ENCODE measurements at places on chromosomes 7 and 10. TPM values are rescaled to one million over a fixed set of nuclear protein-coding genes. Genes with fewer than 3 reads are reported as not detected.

The SPAM1 gene
- total RNA-seq, result not detected

DNA sequence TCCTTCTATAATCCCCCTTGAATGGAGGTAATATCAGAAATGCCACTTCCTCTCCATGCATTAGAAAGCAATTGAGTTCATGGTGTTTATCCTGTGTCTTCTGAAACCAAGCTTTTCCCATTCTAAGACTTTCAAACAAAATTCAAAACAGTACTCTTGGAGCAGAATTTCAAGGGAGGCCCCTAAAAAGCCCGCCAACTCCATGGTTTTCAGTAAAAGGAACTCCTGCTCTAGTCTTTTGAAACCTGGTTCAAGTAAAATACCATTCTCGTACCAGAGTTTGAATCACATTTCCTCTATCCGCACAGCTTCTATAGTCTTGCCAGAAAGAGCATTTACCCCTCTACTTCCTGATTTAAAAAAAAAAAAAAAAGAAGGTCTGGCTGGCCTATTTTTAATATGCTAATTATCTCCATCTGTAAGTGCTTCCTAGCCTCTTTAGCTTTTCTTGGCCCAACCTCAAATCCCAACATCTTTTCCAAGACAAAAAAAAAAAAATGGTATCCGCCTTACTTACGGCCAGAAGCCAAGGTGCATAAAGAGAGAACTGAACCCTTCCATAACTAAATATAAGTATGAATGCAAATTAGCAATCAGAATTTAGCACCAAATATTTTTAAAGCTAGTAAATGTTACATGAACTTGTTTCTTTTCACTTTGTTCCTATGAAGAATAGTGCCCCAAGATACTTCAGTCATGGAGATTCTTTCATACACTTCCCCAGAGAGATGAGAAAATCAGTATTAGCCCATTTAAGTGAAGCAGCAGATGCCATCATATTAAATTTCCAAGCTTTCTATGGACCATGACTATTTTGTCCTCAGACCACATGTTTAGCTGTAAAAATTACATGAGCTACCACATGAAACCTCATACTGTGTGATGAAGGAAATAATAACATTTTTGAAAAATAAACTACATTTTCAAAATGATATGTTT lies 199.9 kb upstream of the FAM3C start:
- no peak for DNase-seq

DNA sequence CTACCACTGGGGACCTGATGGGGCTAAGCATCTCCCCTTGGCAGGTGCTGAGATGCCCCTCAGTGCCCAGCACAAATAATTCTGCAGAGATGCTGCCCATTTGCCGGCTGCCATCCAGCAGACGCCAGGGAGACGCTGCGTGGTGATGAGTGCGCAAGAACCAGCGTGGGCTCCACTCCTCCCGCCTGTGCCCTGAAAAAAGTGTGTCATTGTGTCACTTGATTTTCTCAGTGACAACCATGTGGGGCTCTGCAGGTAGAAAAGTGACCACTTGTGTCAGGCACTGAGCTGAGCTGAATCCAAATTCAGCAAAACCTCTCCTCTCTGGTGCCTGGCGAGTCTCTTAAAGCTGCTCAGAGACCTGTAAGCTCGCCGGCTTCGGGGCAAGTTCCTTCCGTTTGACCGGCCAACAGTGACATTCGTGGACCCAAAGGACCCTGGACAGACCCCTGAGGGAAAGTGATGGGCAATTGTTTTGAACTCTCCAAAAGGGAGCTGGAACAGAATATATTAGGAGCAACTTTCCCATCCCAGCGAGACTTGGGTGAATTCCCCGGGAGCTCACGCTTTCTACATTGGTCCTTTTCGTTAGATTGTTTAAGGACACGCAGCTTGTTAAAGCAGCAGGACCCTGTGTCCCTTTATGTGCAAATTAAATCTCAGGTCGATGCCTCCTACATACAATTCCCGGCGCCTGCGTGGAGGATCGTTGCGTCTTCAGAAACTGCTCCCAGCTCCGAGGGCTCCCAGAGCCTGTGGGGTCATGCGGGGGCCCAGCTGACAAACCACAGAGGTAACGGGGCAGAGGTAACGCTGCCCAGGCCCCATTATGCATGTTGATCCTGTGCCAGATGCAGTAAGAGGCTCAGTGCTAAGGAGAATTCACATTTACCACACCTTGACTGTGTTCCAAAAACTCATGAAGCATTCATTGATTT lies 332.7 kb downstream of the ADARB2 start:
- no peak for DNase-seq

GRCh38 chr10:3473271-3473670 lies 300.7 kb upstream of the PITRM1 start:
- DNase-seq, result no peak

GRCh38 chr7:8121243-8121642 lies 140.7 kb downstream of the ICA1 start:
- DNase-seq, result no peak

DNA sequence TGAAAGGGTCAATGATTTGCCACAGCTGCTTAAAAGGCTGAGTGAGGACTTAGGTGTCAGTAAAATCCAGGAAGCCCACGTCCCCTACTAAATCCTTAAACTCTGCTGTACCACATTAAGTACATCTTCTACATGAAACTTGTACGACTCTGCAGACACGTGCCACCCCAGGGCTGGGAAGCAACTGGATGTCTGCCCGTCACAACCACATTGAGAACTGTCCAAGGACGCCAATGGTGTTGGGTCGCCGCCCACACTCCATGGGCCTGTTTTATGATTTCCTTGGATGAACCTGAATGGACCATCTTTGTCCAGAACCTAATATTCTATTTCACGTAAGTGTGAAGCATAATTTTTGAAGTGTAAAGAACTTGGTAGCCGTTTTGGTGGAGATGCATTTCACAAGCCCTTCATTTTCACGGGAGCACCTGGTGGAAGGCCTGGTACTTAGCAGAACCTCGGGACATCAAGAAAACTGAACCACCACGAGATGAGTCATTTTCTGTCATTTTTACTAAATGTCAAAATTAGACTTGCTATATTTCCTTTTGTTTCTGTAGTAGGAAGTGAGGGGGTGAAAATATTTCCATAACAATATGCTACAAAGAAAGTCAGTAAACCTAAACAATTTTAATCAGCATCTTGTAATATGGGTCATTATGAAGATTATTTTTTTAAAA lies 134.9 kb downstream of the SFMBT2 start:
- DNase-seq, result no peak

DNA sequence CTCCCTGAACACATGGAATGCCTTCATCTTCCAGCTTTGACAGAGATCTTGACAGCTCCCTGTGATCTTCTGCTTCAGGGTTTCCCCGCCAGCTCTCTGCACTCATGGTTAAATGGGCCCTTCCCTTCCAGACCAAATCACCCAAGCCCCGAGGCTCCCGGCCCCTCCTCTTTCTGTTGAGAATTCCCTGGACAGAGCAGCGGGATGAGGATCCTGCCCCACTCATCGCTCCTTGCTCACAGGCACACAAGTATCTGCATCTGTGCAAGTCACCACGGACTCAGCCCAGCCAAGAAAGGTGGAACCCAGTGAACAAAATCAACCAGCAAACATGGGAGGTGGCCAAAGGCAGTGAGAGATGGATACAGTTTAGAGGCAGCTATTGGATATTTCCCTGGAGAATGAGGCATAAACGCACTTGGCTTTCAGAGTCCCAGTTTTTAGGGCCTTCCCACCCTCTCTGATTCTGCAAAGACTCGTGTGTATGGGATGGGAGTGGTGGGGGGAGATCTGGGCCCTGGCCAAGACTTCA lies 37.7 kb upstream of the CXCL12 start:
- no peak for DNase-seq

DNA sequence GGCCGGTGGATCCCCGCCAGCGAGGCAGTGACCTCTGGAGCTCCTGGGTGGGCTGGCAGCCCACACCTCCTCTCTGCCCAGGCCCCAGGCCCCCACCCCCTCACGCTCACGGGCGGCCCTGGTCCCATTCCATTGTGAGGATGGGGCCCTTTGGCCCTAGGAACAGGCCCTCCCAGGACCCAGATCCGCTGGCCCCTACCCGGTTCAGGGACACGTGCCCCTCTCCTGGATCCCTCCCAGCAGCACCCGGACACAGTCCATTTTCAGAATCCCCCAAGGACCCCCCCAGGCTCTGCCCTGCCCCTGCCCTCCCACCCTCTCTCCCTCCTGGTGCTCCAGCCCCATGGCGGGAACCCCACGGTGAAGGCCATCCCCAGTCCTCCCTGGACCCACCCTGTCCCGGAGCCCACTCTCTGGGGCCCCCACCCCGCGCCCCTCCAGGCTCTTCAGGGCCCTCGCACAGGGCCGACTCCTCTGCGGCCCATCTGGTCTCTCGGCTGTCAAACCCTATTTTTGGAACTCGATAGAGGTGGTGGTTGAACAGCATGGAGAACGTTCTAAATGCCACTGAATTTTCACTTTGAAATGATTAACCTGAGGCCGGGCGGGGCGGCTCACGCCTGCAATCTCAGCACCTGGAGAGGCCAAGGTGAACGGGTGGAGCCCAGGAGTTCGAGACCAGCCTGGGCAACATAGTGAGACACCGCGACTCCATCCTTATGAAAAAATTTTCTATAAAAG lies 8.1 kb downstream of the ADAP1 start:
- no peak for DNase-seq

- no peak for DNase-seq
Observed at GRCh38 chr10:68155615-68156210, 46.4 kb downstream of the MYPN start.

- peak; percentile 22 for DNase-seq
Observed at GRCh38 chr10:61897671-61898434, 3.6 kb upstream of the ARID5B start.

DNA sequence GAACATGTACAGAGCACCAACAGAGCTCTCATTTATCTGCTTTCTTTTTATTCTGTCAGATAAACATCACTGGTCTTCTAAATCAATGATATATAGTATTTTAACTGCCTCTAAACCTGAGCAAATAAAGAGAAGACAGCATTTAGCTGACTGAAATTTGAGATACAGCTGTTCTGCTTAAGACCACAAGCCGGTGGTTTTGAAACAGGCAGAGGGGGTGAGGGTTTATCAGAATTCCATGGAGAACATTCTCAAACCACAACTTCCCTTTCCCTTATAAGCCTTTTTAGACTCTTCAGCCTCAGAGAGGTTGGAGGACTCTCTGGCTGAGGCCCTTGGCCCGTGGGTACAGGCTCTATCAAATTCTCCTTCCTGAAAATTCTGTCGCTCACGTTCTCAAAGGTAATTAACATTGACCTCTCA lies 87.4 kb upstream of the RSU1 start:
- DNase-seq, result no peak

- no peak for DNase-seq
Observed at GRCh38 chr10:72073708-72074573, 14.4 kb downstream of the SPOCK2 start.

- DNase-seq, result no peak
Observed at GRCh38 chr7:88314061-88314491, 7.4 kb upstream of the STEAP4 start.

The RBP4 gene
- total RNA-seq, result not detected

DNA sequence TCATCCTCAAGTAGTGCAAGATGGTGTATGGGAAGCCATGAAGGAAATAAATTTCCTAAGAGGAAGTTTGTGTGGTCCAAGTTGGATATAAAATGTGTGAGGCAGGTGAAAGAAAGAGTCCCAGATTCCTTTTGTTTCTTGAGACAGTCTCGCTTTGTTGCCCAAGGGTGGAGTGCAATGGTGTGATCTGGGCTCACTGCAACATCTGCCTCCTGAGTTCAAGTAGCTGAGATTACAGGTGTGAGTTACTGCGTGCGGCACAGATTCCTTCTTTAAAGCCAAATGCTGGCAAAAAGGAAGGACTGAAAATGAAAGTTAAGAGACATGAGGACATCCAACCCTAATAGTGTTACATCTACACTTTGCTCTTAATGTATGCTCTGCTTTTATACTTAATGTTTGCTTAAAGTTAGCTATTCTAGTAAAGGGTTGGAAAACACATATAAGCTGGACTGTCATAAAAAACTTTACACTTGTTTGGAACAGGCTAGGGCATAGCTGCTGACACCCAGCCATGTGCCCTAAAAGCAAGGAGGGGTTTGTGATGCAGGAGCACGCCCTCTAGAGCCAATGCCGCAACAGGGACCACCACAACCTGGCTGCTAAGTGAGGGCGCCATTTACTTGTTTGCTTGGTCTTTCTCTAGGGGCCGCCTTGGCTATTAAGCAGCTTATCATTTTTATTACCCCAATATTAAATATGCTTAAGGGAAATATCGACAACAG lies 34.5 kb downstream of the CLEC2L start:
- no peak for DNase-seq

The SCART1 gene
- 0.58 TPM for total RNA-seq

DNA sequence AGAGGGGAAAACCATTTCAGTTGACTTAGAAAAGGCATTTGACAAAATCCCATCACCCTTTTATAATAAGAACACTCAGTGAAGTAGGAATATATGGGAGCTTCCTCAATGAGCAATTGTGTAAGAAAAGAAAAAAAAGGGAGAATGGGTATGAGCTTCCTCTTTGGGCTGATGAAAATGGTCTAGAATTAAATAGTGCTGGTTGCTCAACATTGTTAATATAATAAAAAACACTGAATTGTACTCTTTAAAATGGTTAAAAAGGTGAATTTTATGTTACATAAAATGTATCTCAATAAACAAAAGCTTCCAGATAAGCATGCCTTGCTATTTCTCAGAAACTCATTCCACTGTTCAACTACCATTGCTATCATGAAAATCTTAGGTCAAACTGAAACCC lies 40.6 kb downstream of the LRRC17 start:
- DNase-seq, result no peak

DNA sequence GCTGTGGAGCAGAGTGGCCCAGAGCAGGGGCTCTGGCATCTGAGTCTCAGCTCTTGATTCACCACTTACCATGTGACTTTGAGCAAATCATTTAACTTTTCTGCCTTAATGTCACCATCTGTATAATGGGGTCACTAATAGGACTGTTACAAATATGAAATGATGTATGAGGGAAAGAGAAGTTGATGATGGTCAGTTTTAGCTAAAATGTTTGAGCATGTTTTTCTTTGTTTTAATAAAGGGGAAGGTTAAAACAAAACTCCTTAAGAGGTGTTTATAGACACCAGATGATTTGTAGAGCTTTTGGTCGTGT lies 81.0 kb downstream of the CCNY start:
- DNase-seq, result no peak

The GIMAP5 gene
- not detected for total RNA-seq

The SEMA3A gene
- 4.6 TPM for total RNA-seq

DNA sequence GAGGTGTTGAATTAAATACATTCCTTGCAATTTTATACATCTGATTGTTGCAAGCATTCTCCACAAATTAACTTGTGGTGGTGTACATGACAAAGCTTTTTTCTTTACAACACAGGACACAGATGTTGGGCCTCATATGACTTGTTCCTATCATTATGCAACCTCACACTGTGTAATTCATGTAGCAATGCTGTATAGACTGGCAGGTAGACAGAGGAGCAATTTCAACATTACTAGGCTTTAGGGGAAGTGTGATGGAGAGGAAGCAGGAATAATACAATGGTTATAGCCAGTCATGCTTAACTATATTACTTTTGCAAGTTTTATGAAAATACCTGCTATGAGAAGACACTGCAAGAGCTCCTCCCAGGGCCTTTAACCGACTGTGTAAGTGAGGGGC lies 832.1 kb downstream of the CNTNAP2 start:
- DNase-seq, result no peak

The FKBP6 gene
- not detected for total RNA-seq

GRCh38 chr7:34298492-34299013 lies 359.5 kb upstream of the NPSR1 start:
- DNase-seq, result no peak

All from foreskin keratinocyte (primary cell).